ENCODE measurements at places on chromosomes 1 and 21.
A peak's percentile ranks its signal among the peaks of the same experiment; 100 is the strongest.

DNA sequence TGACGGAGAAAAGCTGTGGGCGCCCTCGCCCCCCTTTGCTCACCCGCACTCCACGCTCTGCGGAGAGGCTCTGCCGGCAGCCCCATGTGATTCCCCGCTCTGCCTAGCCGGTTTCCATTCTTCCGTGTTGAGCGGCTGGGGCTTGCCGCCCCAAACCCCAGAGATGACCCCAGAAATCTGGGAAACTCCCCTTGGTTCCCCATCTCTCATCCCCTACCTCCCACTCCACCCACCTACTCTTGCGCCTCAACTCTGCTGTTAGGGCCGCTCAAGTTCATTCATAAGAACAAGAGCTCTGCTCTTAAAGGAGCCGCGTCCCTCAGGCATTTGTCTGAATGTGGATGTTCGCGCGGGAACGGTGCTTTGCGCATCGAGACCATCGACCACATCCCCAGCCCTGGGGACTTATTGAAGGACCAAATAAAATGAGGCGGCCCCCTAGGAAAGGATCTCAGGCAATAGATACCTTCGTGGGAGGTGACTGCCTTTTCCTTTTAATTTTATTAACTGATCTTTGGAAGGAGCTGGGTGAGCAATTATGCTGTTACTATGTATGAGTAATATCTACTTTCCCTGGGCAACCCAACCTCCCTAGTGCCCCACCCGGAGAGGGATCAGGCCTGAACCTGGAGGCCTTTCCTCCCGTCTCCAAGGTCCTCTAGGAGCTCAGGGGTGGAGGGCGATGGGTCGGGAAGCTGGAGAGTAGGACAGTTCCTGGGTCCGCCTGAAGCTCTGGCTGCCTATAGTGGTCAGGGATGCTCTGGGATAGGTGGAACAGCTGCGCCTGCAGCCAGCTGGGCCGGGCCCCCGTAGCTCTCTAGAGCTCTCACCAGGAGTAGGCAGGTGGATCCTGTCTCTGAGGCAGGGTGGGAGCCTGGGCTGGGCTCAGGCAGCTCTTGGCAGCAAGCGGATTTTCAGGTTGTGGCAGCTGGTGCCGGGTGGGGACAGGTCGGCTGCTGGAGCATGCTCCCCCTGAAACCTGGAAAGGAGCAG, 898 bp downstream of the MFSD2A start:
- DNase-seq, result no peak

DNA sequence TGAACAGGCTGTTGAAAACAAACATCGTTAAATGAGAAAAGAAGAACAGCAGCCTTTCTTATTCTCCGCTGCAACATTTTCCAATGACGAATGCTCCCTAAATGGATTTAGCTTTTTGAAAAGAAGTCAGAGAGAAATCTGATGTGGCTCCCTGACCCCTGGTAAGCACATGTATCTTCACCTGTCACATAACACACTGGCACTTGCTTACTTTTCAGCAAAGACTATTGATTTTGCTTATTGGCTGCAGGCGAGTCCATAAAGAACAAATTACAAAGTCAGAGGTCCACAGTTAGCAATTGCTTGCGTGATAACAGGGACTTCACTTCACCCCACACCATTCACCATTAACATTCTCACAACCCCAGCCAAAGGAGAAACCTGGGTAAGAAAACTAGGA, 362.8 kb downstream of the GPATCH2 start:
- no peak for DNase-seq

DNA sequence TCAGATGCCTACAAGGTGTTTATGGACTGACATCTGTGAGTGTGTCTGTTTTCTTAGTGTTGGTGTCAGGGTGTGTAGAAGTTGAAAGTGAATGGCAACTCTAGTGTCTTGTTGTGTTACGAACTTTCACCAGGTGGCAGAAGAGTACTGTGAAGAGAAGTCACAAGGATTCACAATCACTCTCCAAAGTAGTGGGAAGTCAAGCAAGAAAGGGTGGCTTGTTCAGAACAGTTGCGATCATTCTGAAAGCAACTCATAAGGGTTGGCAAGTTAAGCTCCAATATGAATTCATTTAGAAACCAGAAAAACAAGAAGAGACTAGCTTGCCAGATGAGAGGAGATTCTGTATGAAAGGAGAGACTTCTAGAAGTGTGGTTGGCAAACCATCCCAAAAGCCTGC, 86.1 kb downstream of the FASLG start:
- DNase-seq, result peak; percentile 61

DNA sequence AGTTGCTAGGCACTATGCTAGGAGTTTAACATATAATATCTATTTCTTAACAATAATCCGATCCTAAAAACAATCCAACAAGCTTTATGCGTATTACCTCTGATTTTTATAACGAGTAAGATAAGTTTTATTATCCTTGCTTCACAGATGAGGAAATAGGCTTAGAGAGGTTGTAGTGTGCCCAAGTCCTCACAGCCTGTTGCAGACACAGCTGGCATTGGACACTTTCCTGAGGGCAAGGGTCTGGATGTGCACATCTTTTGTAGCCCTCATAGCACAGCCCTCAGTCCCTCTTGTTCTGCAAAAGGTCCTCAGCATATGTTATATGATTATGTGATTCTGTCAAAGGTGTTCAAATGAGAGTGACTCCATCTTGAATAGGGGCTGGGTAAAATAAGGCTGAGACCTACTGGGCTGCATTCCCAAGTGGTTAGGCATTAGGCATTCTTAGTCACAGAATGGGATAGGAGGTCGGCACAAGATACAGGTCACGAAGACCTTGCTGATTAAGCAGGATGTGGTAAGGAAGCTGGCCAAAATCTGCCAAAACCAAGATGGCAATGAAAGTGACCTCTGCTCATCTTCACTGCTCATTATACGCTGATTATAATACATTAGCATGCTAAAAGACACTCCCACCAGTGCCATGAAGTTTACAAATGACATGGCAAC, 75.7 kb upstream of the F3 start:
- no peak for DNase-seq

GRCh38 chr1:29195881-29196291, 14.2 kb upstream of the SRSF4 start:
- DNase-seq, result no peak

DNA sequence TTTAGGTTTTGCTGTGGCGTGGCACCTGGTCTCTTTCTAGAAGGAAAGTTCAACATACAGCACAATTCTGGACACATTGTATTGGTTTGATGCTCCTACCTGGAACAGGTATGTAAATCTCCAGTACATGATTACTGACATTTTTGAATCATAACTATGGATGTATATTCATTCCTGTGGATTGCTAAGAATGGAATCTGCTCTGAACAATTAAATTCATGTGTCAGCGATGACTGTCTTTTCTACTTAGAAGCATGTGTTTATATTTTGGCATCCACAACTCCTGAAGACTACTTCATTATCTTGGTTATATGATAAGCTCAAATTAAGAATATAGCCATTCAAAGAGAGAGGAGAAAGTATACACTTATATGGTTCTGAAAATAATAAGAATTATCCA, 291.8 kb downstream of the CHRM3 start:
- no peak for DNase-seq

DNA sequence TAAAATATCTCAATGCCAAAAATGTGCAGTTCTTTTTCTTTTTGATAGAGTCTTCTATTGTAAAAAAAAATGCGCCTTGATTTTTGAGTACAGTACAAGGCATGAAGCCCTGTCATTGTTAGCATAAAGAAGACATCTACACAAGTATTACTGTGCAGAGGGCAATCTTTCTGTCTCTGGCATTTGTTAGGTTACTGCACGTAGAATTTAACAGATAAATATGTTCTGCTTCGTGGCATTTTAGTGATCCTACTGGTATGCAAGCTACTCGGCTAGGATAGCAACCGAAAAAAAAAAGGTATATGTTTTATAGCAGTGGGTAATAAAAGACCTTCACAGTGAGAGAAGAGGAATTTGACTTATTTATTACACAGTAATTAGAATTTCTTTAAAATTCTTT, 492.9 kb upstream of the ADGRL2 start:
- DNase-seq, result no peak

- DNase-seq, result peak; percentile 63
These were observed 403.7 kb downstream of the SIPA1L2 start for GRCh38 chr1:232226197-232226712.
